AG09319 (cell line): ENCODE measurements at places on chromosomes 1 and 21.

GRCh38 chr1:109751531-109752260 is 10.9 kb upstream of the GSTM3 start:
- DNase-seq, result no peak

GRCh38 chr1:95230256-95230655 is 3.8 kb upstream of the RWDD3 start:
- no peak for DNase-seq

- no peak for DNase-seq
These were observed 4.2 kb downstream of the TFAP2E start for GRCh38 chr1:35577071-35577998.

- no peak for DNase-seq
These were observed 126.3 kb upstream of the CXADR start for GRCh38 chr21:17386498-17386897.

DNA sequence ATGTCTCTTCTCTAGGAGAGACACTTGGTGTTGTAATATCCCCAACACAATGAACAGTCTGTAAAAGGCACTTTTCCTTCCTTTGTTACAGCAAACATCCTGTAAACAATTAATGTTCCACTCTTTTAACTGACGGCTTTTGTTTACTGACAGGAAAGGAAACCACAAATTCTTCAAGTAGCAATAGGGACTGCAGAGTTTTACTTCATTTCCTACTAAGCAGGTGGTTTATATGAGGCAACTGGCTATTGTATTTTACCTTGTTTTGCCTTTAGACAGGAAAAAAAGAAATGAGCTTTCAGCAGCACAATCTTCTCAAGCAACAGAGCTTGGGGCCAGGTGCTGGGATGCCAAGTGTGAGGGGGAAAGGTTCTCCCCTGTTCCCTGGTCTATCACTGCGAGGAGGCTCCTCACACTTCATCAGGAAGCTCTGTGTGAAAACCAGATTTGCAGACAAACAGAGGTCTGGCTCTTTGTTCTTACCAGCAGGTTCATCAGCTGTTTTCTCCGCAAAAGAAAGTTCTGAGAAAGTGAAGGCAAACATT is 51.2 kb downstream of the SIPA1L2 start:
- no peak for DNase-seq
